ENCODE measurements at places on chromosomes 7 and 10. TPM values are rescaled to one million over a fixed set of nuclear protein-coding genes. Genes with fewer than 3 reads are reported as not detected.

The EIF5AL1 gene
- total RNA-seq: 1.00 TPM

The MYL10 gene
- total RNA-seq: not detected

The CFAP43 gene
- 1.0 TPM for total RNA-seq

The PHKG1 gene
- total RNA-seq: 0.15 TPM

The CUL1 gene
- 55.6 TPM for total RNA-seq

The IGFBP1 gene
- not detected for total RNA-seq

Measured in melanocyte of skin (primary cell).